Posterior cingulate gyrus (tissue), 11 donors: ENCODE measurements at places on chromosomes 12 and 14.

- no peak for DNase-seq
Measured at GRCh38 chr12:51837286-51837685, 11.2 kb downstream of the FIGNL2 start.

DNA sequence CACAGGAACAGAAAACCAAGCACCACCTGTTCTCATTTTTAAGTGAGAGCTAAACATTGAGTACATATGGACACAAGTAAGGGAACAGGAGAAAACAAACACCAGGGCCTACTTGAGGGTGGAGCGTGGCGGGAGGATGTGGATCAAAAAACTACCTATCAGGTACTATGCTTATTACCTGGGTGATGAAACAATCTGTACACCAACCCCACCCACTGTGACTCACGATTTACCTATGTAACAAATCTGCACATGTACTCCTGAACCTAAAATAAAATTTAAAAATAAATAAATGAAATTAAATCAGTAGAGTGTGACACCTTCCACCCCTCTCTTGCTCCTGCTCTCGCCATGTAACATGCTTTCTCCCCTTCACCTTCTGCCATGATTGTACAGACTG is 615.5 kb downstream of the RPL10L start:
- no peak for DNase-seq

DNA sequence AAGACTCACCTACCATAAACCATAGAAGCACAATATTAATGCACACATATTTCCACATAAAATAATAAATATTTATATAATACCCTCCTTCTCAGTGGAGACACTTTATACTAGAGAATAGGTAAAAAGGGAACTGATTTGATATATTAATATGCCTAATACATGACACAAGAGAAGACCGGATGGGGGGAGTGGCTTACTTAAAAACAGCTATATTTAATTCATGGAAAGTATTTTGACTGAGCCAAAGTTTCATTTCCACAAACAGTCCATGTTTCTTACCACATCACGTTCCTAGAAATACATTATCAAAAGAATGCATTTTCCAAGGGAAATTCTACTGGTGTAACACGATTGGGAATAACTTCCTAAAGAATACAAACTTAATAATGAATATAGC is 63.4 kb downstream of the ITPR2 start:
- no peak for DNase-seq

DNA sequence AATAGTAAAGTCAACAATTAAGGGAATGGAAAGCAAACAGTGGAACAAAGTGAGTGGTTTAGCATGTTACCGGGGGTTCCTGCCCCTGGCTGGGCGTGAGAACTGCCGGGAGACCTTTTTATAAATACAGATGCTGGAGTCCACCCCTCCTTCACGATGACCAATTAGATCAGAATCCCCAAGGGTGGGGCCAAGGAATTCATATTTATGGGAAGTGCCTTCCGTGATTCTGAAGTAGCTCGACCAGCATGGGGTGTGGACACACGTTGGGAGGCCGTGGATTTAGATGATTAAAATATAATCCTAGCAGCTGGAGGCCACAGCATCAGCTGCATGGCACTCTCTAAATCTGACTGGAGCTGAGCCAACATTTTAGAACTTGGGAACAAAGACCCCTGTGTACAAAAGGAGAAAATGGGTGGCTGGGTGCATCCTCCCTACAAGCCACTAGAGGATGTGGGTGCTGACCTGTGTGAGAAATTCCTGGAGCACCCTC is 87.9 kb downstream of the SRRM4 start:
- no peak for DNase-seq

- no peak for DNase-seq
Measured at GRCh38 chr12:182381-182892, 31.5 kb downstream of the SLC6A12 start.
